ENCODE measurements at places on chromosomes 1 and 21.

DNA sequence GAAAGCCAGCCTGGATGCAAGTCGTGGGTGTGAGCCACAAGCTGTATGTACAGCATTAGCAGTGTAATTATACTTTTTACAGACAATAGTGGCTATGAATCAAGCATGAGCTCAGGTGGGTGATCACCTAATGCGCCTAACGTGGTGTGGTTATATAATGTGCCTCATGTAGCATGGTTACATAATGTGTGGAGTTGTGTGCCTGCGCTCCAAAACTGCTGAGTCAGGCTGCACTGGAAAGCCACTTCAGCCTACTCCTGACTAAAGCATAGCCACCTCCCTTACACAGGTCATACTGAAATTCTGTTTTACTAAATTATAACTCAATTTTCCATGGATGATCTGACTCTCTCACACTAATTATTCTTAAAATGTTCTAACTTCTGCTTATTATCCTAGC lies 69.8 kb downstream of the KCNT2 start:
- no peak for DNase-seq

GRCh38 chr1:212981571-212982328 lies 31.4 kb downstream of the VASH2 start:
- DNase-seq = no peak

- DNase-seq = no peak
Observed at GRCh38 chr1:31640179-31640578, 4.5 kb downstream of the PEF1 start.

DNA sequence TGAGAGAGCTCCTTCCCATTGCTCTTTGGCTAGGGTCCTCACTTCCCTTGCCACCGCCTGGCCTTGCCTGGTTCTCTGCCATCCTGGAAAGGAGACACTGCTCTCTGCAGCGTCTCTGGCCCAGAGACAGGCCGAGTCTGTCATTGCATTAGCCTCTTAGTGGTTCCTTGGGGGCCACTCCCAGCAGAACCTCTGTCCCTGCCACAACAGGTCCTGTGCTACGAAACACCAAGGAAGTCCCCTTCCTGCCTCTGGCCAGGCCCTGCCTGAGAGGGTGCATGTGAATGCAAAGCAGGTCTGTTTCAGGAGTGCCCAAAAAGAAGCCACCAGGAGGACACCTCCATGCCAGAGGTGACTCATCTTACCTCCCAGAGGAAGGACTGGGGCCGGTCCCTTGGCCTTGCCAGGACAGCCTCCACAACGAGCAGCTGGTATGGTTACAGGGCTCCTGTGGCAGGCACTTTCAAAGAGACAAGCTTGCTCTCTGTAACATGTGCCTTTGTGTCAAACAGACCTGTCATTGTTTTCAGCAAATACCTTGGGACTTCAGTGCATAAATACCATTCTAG lies 59.6 kb downstream of the VPS26C start:
- DNase-seq = no peak

DNA sequence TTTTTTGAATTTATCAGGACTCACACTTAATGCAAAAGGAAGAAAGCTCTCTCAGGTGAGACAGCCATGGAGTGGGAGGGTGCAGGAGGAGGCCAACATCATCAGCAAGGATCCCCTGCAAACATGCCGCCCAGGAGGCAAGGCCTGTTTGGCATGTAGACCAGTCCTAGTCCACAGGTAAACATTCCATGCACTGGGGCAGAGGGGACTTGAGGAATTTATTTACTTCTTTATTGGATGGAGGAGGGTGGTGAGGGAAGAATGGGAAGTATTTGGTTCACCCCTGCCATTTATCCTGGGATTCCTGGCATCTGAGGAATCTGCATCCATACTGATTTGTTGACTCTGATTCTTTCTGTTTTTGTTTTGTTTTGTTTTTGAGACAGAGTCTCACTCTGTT lies 1.5 kb upstream of the UQCRHL start:
- DNase-seq = no peak

GRCh38 chr1:154503898-154504297 lies 1.7 kb upstream of the SHE start:
- no peak for DNase-seq

DNA sequence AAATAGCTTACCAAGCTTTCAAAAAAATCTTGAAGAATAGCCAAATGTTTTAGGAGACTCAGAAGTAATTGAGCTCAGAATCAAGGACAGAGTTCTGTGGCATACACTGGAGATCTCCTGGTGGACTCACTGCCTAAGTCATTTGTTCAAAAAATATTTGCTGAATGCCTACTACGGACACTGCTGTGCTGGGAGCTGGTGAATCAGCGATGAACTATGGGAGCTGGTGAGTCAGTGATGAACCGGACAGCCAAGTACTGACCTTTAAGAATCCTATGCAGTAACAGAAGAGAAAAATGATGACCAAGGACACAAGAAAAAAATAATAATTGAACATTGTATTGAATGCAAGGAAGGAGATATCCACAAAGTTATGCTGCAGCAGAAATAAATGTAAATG lies 717.9 kb upstream of the CXADR start:
- DNase-seq = no peak

DNA sequence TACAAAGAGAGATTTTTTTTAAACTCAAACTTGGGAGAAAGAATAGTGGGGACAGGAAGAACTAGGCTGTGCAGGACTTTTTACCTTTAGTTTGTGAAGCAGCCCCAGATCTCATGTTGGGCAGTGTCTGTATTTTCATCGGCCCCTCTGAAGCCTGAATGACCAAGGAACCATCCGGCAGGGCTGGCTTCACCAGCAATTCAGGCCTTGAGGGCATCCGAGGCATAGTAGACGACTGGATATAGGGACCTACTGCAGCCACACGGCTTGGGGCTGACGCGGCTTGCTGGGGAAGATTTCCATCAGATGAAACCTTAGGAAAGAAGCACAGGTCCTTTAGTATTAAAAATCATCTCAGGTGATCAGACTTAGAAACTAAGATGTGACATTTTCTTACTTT lies 43.7 kb downstream of the TP53BP2 start:
- no peak for DNase-seq

GRCh38 chr1:247740721-247741120 lies 2.3 kb downstream of the OR14K1 start:
- DNase-seq = no peak

DNA sequence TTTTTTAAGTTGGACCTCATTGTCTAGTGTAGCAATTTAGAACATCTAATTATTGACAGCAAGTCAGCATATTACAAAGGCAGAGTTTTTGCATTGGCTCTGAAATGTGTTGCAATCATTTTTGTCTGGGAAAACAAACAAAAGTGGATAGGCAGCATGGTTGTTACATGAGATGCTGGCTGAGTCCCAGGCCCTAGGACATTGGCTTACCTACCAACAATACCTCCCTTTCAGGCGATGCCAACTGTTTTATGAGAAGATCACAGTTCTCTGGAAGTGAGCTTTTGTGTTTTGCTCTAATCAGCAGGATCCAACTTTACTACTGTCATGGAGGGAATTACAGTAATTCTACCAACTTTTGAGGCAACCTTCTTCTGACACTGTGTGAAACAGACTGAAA lies 71.5 kb upstream of the CXADR start:
- DNase-seq = no peak

DNA sequence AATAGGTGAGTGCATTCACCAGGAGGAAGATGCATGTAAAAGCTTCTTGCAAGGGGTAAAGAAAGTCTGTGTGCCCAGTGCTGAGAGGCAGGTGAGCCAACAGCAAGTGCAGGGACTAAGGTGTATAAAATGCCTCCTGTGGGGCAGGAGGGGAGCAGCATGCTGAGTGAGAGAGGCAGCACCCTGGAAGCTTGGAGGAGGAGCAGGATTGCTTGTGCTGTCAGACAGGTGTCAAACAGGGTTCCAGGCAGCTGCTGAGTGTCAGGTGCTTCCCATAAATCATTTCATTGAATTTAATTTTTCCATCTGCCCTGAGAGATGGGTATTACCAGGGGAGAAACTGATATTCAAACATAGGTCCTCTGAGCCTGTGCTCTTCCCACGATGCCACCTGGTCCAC lies 13.9 kb downstream of the BSND start:
- DNase-seq = no peak

DNA sequence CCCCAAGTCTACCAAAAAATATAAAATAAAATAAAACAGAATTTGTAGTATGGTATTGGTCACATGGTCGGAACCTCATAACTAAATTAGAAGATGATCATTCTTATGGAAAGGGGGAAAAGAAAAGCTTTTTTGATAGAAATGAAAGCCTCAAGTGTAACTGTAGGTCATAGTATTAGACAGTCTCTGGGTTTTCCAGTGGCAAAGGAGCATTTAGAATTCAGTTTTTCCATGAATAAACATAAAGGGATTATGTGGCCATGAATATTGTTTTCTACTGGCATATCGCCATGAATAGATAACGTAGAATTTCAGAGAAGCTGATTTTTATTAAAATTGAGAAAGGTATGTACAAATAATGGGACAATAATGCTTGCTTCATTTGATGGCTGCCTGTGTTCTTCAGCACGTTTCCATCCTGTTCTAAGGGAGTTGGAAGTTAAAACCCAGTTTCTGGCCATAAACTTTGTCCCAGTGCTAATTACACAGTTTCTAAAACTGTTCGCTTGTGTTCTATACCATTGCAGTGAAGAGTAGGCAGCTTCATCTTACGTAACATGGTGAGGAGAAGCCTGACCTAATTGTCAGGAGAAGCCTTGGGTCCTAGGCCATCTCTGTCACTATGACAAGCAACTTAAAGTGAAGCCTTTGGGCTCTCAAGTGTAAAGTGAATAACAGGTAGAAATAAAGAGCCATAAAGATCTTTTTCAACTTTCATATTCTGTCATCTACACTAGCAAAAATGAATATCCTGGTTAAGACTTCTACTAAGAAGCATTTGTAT lies 70.5 kb upstream of the PGD start:
- no peak for DNase-seq

GRCh38 chr1:205709059-205709398 lies 28.7 kb upstream of the SLC45A3 start:
- DNase-seq = no peak

DNA sequence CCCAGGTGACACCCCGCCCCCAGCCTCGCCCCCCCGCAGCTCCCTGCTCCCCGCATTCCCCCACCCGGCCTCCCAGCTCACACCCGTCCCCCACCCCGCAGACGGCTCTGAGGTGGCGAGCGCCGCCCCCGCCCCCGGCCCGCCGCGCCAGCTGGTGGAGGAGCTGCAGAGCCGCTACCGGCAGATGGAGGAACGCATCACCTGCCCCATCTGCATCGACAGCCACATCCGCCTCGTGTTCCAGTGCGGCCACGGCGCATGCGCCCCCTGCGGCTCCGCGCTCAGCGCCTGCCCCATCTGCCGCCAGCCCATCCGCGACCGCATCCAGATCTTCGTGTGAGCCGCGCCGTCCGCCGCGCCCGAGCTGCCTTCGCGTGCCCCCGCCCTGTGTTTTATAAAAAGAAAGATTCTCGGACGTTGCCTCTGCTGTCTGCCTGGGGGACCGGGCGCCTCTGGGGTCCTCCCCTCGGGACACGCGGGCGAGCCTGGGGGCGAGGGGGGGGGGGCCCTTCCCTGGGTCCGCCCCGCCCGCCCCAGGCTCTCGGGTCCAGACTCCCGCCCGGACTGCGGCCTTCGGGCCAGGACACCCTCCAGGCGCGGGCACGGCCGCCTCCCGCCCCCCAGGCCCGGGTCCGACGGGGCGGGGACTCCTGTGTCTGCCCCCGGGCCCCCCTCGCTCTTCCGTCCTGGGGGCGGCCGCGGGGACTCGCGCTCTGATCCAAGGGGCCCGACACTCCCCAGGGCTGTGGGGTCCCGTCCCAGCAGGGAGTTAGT lies 1.6 kb upstream of the MMP23B start:
- DNase-seq = peak; percentile 86

GRCh38 chr1:36537190-36537768 lies 54.6 kb upstream of the CSF3R start:
- DNase-seq = no peak

- DNase-seq = no peak
Observed at GRCh38 chr1:225597926-225598575, 54.9 kb downstream of the ENAH start.

- no peak for DNase-seq
Observed at GRCh38 chr1:102083192-102083591, 86.5 kb upstream of the OLFM3 start.

All from Right ventricle myocardium superior (tissue), 1 donor.